Smooth muscle cell of the umbilical artery (primary cell): ENCODE measurements at places on chromosomes 6 and 20. TPM values are rescaled to one million over a fixed set of nuclear protein-coding genes. Genes with fewer than 3 reads are reported as not detected.

Gene PTCHD4
- total RNA-seq, result 5.9 and 9.0 TPM in 2 replicates

Gene TINAG
- total RNA-seq, result not detected in 2 replicates

Gene LY6G6D
- total RNA-seq, result not detected in 2 replicates

Gene CRISP2
- total RNA-seq, result not detected in 2 replicates

Gene CRISP3
- not detected in 2 replicates for total RNA-seq

Gene DIDO1
- total RNA-seq, result 33.3 and 55.6 TPM in 2 replicates

Gene HLA-DOA
- total RNA-seq, result not detected in 2 replicates

Gene OPRL1
- 3.0 TPM in 2 replicates for total RNA-seq

Gene SMLR1
- not detected in 2 replicates for total RNA-seq

Gene ANGPT4
- not detected in 2 replicates for total RNA-seq

Gene TREML2
- not detected in 2 replicates for total RNA-seq

Gene POU5F1
- total RNA-seq, result 0.30 and 0.51 TPM in 2 replicates

Gene HUS1B
- 0.89 and 1.7 TPM in 2 replicates for total RNA-seq

Gene PRSS16
- total RNA-seq, result 0.18 TPM in 1 of 2 replicates, not detected in the other

Gene SYTL3
- 0.89 and 1.7 TPM in 2 replicates for total RNA-seq

Gene ACSS1
- total RNA-seq, result 0.89 and 2.8 TPM in 2 replicates

Gene WFDC10A
- total RNA-seq, result not detected in 2 replicates

Gene HLA-DQA2
- total RNA-seq, result not detected in 2 replicates

Gene WFDC5
- not detected in 2 replicates for total RNA-seq

Gene RBBP8NL
- not detected in 2 replicates for total RNA-seq

Gene HBS1L
- total RNA-seq, result 114 and 178 TPM in 2 replicates

Gene KCNS1
- total RNA-seq, result 0.59 and 1.9 TPM in 2 replicates

Gene PSORS1C2
- not detected in 2 replicates for total RNA-seq

Gene STMND1
- total RNA-seq, result not detected in 2 replicates

Gene SIM1
- total RNA-seq, result not detected in 2 replicates

Gene PGC
- not detected in 2 replicates for total RNA-seq

Gene AGPAT4
- 6.4 and 19.3 TPM in 2 replicates for total RNA-seq

Gene FOXS1
- 1.1 and 1.2 TPM in 2 replicates for total RNA-seq

Gene CBLN4
- total RNA-seq, result not detected in 2 replicates

Gene TFEB
- 4.2 and 5.3 TPM in 2 replicates for total RNA-seq

Gene ATXN1
- total RNA-seq, result 31.3 and 35.3 TPM in 2 replicates

Gene RALGAPB
- total RNA-seq, result 33.3 and 38.1 TPM in 2 replicates

Gene APCDD1L
- 38.3 and 92.5 TPM in 2 replicates for total RNA-seq

Gene SMOC2
- total RNA-seq, result not detected in 2 replicates

Gene CDH4
- total RNA-seq, result 1.8 and 4.1 TPM in 2 replicates

Gene EYA2
- total RNA-seq, result not detected in 2 replicates

Gene GINS1
- 1.5 and 5.4 TPM in 2 replicates for total RNA-seq

Gene ESF1
- 14.0 and 20.7 TPM in 2 replicates for total RNA-seq

Gene PCMT1
- total RNA-seq, result 108 and 161 TPM in 2 replicates

Gene PKHD1
- not detected in 2 replicates for total RNA-seq

Gene TP53TG5
- total RNA-seq, result not detected in 2 replicates

Gene ZFP64
- 23.8 and 47.2 TPM in 2 replicates for total RNA-seq

Gene PNLDC1
- 0.28 TPM in 1 of 2 replicates, not detected in the other for total RNA-seq

Gene METTL24
- not detected in 2 replicates for total RNA-seq

Gene DACT2
- total RNA-seq, result not detected in 2 replicates

Gene CPXM1
- total RNA-seq, result 1.1 and 3.9 TPM in 2 replicates

Gene KIF6
- 0.30 and 0.55 TPM in 2 replicates for total RNA-seq
